ENCODE measurements at places on chromosomes 2 and 18.

GRCh38 chr2:27202854-27203253 is 9.0 kb upstream of the ATRAID start:
- no peak for DNase-seq

DNA sequence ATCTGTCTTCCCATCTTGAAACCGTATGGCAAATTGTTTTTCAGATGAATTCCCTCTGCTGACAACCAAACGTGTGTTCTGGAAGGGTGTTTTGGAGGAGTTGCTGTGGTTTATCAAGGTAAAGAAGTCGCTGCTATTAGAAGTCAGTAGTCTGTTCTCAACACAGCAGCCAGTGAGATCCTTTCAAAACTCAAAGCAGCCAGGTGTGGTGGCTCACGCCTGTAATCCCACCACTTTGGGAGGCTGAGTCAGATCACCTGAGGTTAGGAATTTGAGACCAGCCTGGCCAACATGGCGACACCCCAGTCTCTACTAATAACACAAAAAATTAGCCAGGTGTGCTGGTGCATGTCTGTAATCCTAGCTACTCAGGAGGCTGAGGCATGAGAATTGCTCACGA is 2.1 kb downstream of the TYMS start:
- no peak for DNase-seq

- no peak for DNase-seq
Measured at GRCh38 chr2:104487366-104487765, 366.5 kb upstream of the POU3F3 start.

DNA sequence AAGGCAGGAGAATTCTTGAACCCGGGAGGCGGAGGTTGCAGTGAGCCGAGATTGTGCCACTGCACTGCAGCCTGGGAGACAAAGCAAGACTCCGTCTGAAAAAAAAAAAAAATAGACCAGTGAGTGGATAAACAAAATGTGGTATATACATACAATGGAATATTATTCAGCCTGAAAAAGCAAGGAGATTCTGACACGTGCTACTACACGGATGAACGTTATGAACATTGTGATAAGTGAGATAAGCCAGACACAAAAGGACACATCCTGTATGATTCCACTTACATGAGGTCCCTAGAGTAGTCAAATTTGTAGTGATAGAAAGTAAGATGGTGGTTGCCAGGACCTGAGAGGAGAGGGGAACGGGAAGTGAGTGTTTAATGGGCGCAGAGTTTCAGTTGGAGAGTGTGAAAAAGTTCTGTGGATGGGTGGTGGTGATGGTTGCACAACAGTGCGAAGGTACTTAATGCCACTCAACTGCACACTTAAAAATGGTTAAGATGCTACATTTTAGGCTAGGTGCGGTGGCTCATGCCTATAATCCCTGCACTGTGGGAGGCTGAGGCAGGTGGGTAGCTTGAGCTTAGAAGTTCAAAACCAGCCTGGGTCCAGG is 38.3 kb downstream of the NIFK start:
- no peak for DNase-seq

- no peak for DNase-seq
Measured at GRCh38 chr2:104638859-104639202, 215.1 kb upstream of the POU3F3 start.

DNA sequence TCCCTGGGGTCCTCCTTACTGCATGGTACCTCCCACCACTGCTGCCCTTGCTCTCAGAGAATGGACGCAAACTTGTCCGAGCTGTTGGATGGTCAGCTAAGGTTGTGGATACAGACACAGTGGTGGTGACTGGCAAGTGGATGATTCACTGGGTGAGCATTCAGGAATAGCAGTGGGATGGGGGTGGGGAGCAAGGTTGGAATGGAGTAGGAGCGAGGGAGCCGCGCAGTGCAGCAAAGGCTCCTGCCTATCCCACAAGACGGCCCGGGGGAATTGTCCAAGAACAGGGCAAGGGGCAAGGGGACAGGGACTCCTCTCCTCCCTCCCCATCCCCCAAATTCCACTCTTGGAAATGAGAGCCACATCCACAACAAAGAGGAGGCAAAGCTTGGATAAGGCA is 102.2 kb downstream of the PIEZO2 start:
- no peak for DNase-seq

All from stimulated activated CD8-positive, alpha-beta memory T cell treated with anti-CD3 and anti-CD28 coated beads, Interleukin-4, amount 100 ng/mL, for 1 hour (primary cell).